ENCODE measurements at places on chromosomes 6 and 20.

DNA sequence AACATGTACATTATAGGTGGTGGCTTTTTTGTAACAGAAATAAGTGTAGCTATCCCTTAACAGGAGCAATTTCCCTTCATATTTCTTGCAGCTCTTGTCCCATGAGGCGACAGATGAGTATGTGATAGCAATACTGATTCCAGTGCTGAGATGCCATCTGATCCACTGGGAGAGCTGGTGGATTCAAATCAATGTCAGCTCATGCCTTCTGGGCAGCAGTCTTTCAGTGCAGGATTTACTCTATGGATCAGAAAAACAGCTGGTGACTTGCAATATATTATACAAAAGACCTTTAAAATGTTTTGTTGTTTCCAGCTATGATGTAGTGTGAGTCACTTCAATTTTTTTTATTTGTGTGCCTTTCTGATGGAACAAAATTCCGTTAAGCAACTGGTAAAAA is 259.9 kb upstream of the SASH1 start:
- DNase-seq: no peak

- no peak for DNase-seq
Observed at GRCh38 chr20:37407573-37408002, 61.6 kb downstream of the SRC start.

- DNase-seq: no peak
Observed at GRCh38 chr20:46159101-46159897, 41.2 kb downstream of the CD40 start.

- no peak for DNase-seq
Observed at GRCh38 chr6:141307309-141307998, 825.3 kb upstream of the GJE1 start.

GRCh38 chr6:105587349-105588122 is 184.7 kb upstream of the PREP start:
- no peak for DNase-seq

GRCh38 chr6:31103136-31103535 is 9.2 kb downstream of the C6orf15 start:
- no peak for DNase-seq

GRCh38 chr6:37059344-37060194 is 54.1 kb downstream of the FGD2 start:
- no peak for DNase-seq

- DNase-seq: no peak
Observed at GRCh38 chr6:131321589-131321988, 186.3 kb downstream of the AKAP7 start.

DNA sequence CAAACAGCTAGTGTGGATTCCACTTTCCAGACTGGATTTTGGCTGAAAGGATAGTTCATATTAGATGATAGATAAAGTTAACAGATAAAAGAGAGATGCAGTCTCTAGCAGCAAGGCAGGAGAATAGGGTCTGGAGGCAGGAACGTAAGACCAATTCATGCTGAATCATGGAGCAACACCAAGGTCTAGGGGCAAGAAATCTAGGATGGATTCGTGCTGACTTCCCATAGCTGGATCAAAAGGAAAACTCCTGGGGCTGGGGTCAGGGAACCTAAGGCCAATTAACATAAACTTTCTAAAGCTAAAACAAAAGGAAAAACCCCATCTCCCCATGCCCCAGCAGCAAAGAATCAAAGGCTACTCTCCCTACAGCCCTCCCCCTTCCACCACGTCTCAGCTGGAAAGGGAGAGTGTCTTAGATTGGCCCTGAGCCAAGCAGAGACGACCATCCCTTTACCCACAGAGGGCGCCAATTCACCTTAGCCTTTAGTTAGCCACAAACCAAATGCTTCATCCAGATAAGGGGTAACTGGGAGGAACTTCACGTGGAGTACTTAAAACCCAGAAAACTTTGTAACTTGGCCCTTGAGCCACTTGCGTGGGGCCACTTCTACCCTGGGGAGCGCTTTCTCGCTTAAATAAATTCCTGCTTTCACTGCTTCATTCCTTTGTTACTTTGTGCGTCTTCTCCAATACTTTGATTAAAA is 7.6 kb downstream of the TREM1 start:
- DNase-seq: peak; percentile 24

DNA sequence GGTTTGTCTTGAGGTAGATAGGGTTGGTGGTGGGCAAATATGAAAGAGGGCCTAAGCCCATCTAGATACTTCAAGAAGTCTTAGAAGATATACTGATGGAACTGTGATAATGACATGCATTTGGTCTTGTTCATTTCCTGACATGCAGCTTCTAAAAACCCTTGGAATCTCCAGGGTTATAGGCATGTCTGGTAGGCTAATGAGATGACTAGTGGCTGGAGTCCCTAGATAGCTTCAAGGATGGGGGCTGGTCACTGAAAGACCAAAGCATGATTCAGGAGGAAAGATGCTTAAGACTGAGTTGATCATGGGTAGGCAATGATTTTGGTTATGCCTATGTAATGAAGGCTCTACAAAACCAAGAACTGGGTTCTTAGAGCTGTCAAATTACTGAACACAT is 217.9 kb upstream of the MOCS1 start:
- DNase-seq: no peak

DNA sequence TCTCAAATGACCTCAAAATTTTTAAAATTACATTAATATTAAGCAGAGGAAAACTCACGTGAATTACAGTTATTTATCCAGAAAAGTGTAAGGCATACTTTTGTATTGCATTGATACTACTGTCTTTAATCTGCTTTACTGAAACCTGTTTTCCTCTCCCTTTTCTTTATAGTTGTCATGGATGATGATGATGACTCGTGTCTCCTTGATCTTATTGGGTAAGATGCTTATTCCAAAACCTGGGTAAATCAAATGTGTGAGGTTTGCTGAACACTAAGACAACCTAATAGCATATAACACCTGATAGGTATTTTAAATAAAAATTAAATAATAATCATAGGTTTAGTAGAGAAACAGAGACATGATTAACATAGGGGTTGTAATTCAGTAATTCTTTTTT is 40.0 kb downstream of the BICRAL start:
- no peak for DNase-seq

All from activated T-helper 1 cell treated with Interleukin-2 at 50 U/mL for 16 hours (primary cell).